ENCODE measurements at places on chromosomes 1 and 21.
A peak's percentile ranks its signal among the peaks of the same experiment; 100 is the strongest.

- no peak for DNase-seq
Observed at GRCh38 chr1:108634521-108634920, 26.4 kb downstream of the HENMT1 start.

GRCh38 chr1:30756206-30756544, 1.4 kb downstream of the LAPTM5 start:
- DNase-seq = no peak

GRCh38 chr1:222736972-222737371, at the start of gene FAM177B:
FAM177B (plus strand) TSS chr1:222737202; CDS start chr1:222746546, 9,344 bp downstream.
- no peak for DNase-seq

DNA sequence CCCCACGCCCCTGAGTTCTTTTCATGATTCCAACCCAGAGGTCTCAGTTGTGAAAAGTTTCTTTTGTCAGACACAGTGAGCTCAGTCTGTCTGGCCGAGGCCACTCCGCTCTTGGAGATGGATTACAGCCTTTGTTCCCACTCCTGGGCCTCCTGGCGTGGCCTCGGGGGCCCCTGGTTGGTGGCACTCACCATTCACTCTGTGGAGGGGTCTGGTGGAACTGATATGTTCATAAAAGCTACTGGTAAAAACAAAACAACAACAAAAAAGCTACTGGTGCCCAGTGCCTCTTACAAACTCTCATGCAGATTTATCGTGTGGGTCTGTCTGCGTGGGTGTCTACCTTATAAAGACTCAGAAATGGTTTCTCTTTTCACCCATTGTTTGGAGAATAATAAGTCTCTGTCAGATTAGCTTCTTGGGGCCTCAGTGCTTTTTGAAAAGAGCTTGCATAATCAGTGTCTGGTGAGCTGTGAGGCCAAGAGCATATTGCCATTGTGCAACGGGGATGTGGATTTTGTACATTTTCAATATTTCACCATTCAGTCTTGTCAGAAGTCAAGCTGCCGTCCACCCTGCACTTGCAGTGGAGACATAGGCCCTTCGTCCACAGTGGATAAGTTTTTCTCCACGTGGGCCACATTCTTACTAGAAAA, 86.7 kb downstream of the GALNT2 start:
- no peak for DNase-seq

GRCh38 chr1:61588736-61589672, 135.9 kb downstream of the TM2D1 start:
- DNase-seq = peak; percentile 43

- DNase-seq = no peak
Observed at GRCh38 chr1:202411422-202411821, 62.9 kb downstream of the PPP1R12B start.

- no peak for DNase-seq
Observed at GRCh38 chr21:44618504-44618903, 6.6 kb downstream of the KRTAP10-8 start.

- no peak for DNase-seq
Observed at GRCh38 chr1:230568008-230568407, 74.3 kb upstream of the COG2 start.

DNA sequence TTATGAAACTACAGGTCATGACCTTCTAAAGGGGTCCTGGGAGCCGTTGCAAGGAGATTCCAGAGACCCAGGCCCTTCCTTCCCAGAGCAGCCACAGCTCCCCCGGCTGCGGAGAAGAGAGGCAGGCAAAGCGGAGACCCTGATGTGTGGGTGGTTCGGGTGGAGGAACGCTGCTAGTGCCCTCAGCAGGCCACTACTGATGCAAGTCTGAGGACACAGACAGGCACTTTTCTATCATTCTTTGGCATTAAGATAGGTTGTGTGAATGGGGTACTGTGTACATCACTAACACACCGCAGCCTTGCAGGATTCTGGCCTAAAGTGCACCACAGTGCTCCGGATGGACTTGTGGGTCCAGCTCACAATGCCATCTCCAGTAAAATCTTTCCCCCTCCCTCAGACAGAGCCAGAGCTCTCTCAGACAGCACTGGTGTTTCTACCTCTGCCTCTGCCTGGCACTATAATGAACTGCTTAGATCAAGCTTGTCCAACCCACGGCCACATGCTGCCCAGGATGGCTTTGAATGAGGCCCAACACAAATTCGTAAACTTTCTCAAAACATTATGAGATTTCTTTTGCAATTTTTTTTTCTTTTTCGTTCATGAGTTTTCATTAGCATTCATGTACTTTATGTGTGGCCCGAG, 121.4 kb downstream of the TGFBR3 start:
- DNase-seq = no peak

GRCh38 chr1:233328142-233328921, 808 bp downstream of the MAP3K21 start:
- peak; percentile 14 for DNase-seq

GRCh38 chr21:27450216-27450615, 483.3 kb upstream of the ADAMTS5 start:
- DNase-seq = no peak

GRCh38 chr1:169784102-169784501, 10.6 kb downstream of the METTL18 start:
- no peak for DNase-seq

DNA sequence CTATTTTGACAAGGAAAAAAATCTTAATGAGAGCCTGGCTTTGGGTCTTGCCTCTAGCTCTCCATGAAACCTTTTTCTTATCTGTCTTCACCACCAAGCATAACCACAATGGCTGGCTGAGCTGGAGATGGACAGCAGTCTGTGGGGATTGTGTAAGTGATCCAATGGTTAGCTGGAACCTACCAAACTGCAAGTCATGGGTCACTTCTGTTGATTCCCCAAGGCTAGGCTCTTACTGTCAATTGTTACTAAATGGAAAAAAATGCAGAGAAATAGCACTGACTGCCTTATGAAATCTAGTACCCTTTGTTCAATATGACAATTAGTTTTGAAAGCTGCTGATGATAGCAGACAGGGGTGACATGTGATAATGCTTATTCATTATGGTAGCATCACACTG, 359.0 kb downstream of the ST6GALNAC3 start:
- no peak for DNase-seq

- peak; percentile 49 for DNase-seq
Observed at GRCh38 chr1:215526147-215526845, 40.8 kb upstream of the KCTD3 start.

DNA sequence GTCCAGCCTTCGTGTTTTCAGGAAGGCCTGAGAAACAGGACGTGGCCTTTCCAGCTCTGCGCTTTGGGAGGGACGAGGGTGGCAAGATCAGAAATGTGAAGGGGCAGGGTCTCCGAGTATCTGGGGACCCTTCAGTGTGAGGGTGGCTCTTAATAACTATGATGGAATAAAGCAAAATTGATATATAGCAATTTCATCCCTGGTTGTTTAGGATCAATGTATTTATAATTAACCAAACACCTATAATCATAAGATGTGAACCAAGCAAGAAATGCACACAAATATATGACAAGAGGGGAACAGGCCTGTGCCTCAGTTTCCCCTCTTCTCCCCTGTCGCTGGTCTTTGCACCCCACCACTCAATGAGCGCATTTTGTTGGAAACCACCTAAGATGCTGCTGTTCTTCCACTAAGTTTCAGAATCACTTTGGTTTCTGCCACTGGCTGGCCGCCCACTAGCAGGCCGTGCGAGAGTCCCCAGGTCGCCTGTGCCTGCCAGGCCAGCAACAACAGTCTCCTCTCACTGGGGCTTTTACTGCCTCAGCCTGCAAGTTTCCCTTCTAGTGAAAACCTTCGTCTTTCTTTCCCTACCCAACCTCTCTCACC, 36.6 kb downstream of the UBASH3A start:
- DNase-seq = no peak

GRCh38 chr21:32297449-32297848, 1.2 kb upstream of the MRAP start:
- DNase-seq = no peak

GRCh38 chr1:24351247-24351646, 32.1 kb downstream of the GRHL3 start:
- DNase-seq = no peak

- peak; percentile 73 for DNase-seq
Observed at GRCh38 chr1:211352985-211353515, 26.4 kb downstream of the TRAF5 start.

GRCh38 chr1:211518330-211519289, 26.6 kb upstream of the RD3 start:
- DNase-seq = no peak

DNA sequence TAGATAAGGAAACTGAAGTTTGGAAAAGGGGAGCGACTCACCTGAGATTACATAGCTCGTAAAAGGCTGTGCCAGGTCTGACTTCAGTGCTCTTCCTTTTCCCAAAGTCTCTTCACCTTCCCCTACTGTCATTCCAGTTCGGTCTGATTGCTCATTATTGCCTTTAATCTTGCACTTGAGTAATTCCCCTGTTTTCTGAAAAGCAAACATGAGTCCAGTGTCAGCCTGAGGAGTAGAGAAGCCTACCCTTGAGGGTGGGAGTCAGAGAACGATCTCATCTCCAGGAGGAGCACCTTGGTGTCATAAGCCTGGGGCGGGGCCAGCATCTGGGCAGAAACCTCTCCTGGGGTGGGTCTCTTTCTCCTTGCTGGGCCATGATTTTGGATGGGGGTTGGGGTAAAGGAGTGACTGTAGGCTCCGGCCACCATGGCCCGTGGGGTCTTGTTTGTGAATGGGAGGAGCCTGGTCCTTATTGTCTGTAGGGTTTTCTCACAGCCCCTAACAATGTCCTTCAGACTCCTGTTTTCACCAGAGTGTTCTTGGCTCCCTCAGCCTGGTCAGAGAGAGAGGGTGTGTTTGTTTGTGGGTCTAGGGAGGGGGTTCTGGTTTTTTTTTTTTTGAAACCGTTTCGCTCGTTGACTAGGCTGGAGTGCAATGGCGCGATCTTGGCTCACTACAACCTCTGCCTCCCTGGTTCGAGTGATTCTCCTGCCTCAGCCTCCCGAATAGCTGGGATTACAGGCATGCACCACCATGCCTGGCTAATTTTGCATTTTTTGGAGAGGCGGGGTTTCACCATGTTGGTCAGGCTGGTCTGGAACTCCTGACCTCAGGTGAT, 6.0 kb downstream of the VANGL2 start:
- no peak for DNase-seq

GRCh38 chr1:117169871-117170596, 40.7 kb downstream of the VTCN1 start:
- DNase-seq = no peak

DNA sequence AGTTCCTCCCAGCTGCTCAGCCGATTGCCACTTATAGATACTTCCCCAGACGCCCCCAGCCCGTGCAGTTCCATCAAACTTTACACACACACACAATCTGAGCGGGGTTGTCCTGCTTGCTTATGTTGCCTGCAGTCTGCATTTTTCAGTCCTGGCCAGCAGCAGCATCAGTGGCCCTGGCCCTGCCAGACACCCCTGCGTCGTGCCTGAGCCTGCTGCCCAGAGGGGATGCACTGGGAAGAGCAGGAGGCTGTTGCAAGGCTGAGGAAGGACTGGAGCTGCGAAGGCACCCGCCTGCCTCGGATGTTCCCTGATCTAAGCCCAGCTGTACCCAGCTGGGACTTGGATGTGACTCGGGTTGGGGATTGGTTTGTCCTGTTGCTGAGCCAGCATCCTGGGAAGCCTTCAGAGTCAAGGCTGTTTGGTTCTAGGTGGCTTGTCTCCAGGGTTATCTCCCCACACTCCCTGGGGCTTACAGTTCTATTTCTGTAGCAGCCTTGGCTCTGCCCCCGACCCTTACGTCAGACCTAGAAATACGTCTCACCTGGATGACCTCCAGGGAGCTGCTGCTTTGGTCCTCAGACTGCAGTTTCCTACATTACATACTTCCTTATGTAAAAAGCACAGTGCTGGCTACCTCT, 42.3 kb downstream of the MAN1C1 start:
- DNase-seq = no peak

DNA sequence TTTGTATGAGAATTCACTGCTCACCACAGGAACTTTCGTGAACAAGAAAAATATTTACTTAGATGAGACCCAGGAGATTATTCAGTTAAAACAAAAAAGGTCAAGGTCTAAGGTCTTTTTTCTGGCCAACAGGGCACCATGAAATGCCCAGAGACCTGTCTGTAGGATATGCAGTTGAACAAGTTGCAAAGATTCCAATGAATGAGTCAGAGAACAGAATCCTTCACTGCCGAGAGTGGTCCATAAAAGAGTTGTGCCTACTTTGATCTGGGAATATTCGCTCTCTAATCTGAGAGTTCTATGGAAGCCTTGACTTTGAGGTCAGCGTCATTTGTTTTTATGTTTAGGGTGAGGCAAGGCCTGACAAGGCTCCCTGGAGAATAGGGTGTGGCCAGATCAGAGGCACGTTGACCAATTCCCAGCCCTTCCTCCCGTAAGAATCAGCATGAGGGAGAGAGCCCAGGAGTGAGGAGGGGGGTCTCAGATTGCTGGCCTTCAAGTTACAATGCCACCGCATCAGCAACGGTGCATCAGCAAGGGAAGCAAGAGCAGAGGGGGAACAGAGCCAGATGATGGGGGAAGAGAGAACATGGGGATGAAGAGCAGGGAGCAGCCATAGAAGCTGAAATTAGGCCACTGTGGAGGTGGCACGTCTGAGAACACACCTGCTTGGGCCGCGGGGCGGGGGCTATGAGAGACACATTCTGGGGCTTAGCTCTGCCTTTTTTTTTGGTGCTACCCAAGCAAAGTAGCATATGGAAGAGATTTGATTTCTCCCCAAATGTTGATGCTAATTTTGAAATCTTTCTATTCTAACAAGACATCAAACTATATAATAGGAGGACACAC, 206.4 kb upstream of the RAB4A start:
- DNase-seq = no peak

DNA sequence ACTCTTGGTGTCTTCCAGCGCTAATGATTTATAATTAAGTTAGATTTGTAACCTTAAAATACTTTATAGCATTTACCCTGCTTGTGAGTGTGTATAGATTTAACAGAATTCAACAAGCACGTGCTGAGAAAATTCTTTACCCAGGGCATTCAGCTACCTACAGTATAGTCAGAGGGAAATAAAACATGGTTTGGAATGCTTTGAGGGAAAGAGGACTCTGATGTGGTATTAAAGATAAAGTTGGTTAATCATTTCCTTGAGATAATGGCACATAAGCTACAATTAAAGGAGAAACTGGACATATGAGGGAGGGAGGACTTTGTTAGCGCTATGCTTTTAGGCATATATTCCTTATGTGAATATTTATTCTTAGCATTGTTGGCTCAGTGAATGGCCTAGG, 26.4 kb upstream of the IL12RB2 start:
- DNase-seq = no peak

- no peak for DNase-seq
Observed at GRCh38 chr1:57553666-57554065, 129.8 kb upstream of the DAB1 start.

DNA sequence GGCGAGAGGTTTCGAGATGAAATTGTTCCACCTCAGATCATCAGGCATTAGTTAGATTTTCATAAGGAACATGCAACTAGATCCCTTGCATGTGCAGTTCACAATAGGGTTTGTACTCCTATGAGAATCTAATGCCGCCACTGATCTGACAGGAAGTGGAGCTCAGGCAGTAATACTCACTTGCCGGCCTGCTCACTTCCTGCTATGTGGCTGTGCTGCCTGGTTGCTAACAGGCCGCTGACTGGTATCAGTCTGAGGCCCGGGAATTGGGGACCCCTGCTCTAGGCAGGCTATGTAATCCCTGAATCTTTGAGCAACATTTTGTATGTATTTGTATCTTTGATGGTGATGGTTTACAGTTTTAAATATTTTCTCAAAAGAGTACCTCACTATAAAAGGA, 32.5 kb downstream of the XKR8 start:
- DNase-seq = peak; percentile 63

GRCh38 chr21:39022466-39022862, 160.8 kb downstream of the PSMG1 start:
- no peak for DNase-seq
